ENCODE measurements at places on chromosomes 3 and 15.

GRCh38 chr3:29503958-29504357, 223.1 kb downstream of the RBMS3 start:
- no peak for DNase-seq

DNA sequence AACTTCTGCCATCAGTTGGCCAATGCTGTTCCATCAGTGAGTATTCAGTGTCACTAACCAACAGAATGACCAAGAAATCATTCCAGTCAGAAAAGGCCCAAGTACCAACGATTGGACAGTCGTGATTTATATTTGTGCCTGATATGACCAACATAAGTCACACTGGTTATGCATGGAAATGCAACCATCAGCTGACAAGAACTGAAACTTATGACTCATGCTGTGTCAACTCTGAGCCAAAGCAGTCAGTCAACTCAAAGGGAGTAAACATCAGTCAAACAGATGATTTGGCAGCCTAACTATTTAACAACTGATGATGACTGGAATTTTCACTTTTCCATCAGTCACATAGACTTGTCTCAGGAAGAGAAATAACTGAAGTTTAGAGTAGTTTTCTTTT, 142.4 kb downstream of the ANXA2 start:
- DNase-seq: no peak

GRCh38 chr3:179771797-179772196, 119.0 kb downstream of the USP13 start:
- no peak for DNase-seq

DNA sequence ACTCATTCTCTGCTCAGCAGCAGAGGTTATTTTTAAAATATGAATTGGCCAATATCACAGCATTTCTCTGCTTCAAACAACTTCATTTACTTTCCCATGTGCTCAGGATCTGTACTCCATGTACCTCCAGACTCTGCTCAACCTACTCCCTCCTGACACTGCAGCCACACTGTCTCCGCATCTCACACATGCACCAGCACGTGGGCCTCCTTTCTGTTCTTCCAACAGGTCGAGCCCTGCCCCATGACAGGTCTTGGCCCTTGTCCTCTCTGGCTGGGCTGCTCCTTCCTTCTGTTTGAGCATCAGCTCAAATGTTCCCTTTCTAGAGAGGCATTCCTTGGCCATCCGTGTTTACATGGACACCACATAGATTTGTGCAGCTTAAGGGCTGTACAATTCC, 195.7 kb downstream of the EBLN2 start:
- DNase-seq: no peak

- DNase-seq: peak; percentile 11
Observed at GRCh38 chr15:71951134-71951533, 140.8 kb downstream of the NR2E3 start.

DNA sequence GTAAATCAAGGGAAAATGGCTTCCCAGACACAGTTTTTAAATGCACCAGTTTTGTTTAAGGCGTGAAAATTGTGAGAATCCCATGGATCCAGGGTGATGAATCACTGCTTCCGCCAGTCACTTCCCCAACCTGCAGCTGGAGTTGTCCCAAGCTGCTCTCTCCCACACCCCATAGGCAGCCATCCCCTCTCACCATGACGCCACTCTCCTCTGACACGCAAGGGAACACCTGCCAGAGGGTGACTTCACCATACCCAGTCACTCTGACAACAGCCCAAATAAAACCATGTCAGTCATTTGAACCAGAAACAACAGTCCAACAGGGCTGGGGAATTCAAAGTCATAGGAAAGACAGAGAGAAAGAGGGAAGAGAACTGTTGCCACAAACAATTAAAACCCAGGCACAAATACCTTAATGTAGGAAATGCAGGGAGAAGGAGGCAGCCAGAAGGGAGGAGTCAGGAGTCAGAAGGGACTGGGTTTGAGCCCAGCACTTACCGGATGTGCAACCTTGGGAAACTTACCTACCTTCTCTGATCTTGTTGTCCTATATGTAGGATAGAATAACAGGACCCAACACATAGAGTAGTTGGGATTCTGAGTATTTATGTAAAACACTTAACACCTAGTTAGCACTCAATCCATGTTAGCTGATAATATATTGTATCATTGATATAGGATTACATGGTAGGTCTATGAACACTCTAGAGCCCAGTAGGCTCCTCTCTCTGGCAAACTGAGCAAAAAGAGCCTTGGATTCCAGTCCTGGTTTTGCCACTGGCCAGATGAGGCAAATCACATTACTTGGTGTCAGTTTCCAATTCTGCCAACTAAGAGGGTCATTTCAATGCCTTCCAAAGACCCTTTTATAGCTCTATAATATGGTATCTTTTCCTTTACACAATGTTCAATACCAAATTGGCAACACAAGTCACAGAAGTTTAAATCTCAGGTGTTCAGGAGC, 326.3 kb upstream of the ICE2 start:
- DNase-seq: no peak

DNA sequence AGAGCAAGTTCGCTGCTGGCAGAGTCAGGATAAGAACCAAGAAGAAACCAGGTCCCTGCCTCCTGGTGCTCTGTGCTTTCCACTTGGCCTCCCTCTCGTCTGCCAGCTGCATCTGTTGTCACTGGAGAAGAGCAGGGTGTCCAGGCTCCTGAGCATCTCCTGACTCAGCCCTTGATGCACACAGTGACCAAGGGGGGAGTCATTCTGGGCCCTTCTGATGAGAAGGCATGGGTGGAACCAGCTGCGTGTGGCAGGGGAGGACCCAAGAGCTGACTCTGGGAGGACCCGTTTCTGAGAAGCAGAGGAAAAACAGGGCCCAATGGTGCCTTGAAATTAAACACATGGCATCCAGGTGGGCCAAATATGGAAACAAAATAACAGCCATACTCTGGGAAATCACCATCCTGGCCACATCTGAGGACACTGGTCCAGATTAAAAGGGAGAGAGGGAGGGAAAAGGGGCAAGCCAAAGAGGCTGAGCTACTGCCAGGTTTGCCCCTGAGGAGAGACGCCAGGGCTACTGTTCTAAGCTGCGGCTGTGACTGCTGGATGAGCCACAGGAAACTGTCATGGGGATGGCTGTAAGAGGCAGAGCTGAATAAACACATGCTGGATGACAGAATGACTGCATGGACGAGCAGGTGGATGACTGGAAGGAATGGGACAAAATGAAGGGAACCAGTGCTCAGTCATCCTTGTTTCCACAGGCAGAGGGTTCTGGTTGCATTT, 58.1 kb upstream of the CA12 start:
- DNase-seq: peak; percentile 45

DNA sequence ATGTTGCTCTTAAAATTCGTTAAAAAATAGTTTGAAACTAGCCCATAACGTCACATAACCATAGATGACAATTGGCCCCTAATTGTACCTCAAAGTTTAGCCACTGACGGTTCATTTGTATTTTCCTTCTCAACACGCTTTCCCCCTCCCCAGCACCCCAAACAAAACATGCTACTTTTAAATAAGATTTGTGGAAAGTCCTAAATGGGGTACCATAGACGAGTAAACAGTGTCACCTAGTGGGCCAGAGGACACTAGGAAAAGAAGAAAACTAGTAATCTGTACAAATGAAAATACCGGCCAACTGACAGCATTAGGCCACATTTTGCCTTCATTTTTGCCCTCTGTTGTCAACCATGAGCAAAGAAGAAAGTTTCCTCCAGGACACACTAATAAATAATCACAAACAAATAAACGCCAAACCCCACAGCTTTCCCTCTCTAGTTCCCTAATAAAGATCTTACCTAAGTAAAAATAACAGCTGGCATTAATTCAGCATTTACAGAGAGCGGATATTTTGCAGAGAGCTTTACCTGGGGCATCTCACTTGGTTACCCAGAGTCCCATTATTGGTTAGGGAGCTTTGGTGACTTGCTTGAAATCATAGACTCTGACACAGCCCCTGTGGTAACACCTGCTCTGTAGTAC, 175.1 kb upstream of the ATP11B start:
- DNase-seq: no peak

DNA sequence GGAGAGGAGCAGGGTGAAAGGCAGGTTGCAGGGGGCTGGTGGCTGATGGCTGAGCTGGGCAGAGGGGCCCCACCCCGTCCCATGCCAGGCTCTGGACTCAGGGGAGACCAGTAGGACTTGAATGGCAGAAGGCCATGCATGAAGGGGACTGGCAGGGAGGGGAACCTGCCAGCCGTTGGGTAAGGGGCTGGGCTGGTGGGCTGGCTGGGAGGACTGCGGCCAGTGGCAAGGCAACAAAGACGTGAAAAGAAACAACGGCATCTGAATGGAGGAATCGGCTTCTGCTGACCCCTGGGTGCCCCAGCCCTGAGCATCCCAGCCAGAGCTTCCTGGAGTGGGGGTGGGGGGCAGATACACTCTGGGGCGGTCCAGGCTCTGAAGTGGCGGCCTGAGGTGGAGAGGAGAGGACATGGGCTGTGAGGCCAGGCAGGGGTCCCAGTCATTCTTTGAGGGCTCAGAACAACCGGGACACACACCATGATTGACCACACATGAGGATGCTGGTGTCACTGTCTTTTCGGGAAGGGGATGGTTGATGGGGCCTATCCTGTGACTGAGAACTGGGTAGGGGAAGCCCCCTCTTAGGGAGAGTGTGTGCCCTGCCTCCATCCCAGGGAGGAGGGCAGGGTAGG, 11.7 kb downstream of the GLYCTK start:
- no peak for DNase-seq

DNA sequence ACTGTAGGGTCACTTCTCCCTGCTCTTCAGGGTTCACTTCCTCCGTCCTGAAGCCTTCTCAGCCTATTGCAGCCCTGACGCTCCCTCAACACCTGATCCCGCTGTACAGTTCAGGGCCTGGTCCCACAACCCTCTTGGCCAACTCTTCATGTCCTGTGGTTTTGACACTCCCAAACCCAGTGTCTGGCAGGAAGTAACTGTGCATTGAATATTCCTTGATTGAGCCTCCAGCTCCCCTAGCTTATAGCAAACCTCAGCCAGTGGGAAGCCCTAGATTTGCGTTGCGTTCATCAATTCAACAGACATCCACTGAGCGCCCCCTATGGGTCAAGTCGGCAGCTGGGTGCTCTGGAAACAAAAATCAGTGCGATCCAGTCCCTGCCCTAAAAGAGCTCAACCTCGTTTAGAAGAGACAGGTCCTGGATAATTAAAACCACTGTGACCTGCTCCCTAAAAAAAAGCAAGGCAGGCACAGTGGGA, 13.5 kb downstream of the UBAP1L start:
- peak; percentile 68 for DNase-seq

- DNase-seq: no peak
Observed at GRCh38 chr3:141523615-141524375, 37.0 kb downstream of the RASA2 start.

DNA sequence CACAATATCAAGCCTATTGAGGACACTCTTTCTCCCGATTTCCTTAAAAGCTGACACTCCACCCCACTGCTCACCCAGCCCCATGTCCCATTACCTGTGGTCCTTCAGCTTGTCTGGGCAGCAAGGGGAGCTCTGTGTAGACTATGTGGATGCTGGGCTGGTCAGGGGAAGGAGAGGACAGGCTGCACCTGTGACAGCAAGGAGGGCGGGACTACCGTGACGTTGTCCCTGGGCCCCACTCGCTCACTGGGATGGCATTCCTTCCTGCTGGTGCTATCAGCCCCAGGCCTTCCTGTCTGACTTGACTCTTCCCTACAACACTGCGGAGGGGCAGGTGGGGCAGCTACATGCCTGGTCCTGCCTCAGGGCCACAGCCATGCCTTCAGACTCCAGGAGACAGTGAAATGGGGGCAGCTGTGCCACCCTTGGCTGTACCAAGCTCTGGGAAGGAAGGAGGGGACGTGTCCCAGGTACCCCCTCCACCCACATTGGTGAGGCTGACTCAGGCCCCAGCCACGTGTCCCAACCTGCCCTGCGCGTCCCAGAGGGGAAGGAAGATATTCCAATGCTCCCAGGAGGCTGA, at the start of gene TMEM40:
Gene TMEM40, minus strand, starts transcription at position 163 of the 583 bp plus-strand sequence. CDS start 9,427 bp downstream, outside the sequence.
- no peak for DNase-seq

DNA sequence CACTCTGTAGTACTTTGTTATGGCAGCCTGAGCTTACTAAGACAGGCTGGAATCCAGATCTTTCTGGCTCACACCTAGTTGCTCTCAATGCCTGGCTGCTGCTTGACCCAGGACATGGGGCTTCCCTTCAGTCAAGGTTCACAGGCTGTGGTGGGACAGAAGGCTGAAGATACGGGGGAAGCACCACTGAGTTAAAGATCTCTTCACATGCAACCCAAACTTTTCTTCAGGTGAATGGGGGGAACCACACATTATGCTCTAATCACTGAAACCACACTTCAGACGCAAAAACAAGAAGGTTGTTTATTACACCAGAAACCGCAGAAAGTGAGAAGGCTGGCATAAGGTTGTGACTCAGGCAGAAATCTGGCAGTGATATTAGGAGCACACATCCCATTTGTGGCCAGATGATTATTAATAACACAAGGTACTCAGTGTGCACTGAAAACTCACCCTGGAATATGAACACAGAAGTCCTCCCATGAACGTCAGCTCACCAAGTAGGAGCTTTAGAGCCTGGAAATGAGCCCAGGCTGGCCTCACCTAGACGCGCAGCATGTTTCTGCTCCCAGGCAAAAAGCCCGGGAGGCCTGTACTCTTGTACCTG, 230.5 kb upstream of the CHRNA7 start:
- no peak for DNase-seq

DNA sequence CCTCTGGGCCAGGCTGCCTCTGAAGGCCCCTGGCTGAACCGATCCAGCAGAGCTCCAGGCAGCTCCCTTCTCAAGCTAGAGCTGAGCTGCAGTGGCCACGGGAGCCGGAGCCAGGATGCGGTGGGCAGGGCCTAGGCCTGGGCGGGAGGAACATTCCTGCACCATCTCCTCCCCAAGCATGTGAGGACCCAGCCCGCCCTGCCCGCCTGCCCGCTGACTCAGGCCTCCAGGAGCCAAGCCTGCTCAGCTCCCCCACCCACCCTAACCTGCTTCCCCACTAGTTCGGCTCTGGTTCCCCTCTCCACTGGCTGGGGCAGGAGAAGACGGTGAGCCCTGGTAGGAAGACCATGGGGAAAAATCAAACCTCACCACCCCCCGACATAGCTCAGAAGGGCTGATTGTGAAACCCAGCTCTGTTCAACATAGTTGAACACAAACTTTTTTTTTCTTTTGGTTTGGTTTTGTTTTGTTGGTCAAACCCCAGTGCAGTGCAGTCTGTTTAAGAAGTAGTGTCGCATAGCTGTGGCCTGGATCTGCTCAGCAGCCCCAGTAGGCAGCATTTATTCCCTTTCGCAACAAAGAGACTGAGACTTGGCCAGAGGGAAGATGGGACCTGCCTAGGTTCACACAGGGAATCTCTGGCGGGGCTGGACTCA, 13.5 kb downstream of the SNX33 start:
- DNase-seq: peak; percentile 91

GRCh38 chr3:151584566-151584965, 123.7 kb upstream of the IGSF10 start:
- no peak for DNase-seq

DNA sequence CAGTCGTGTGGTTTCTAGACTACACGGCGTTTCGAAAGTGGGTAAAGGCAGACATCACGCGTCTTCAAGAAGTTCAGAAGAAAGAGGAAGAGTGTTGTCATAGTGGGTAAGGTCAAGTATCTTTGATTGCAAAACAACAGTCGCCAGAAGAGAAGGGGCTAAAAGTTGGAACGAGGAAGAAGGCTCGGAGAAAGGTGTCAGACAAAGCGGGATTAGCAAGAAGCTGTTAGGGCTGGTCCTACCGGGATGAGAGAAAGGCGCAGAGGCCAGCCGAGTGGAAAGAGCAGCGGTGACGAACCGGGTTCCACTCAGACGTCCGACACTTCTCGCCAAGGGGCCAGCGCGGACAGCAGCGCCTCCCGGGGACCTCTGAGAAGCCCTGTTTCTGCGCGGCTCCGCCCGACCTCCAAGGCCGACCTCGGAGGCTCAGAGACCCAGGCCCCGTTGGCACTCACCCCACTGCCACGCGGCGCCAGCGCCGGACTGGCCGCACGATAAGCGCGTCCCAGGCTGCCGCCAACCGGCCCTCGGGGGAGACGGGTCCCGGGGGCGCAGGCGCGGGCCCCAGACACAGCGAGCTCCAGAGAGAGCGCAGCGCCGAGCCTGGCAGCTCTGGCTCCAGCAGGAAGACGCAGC, 436 bp downstream of the ADPGK start:
- DNase-seq: peak; percentile 32

Measured in hepatic stellate cell (primary cell).